ENCODE measurements at places on chromosomes 3 and 15.

DNA sequence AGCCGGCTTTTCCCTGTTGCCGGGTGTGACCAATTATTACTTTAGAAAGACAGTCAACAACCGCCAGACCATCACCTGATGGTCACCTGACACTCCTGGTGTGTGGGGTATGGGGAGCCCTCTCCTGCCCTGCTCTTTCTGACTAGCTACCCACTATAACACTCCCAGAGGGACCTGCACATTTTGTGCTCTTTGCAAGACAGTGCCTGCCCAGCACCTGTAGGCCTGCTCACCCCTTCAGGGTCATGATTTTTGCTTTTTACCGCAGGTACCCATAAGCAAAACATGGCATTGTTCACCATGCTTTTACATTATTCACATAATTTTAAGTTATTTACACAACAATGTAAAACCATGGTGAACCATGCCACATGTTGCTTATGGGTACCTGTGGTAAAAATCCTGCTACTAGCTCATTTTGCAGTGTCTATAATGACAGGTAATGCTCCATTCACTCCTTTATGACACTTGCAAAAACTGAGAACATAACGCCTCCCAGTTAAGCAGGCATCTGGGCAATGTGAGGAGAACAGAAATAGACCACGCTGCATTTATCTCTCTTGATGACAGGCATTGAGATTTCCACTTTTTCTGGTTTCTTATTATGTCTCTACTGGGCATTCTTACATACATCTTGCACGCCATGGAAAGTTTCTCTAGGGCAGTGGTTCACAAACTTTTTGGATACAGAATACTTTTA, 9.9 kb downstream of the CCRL2 start:
- no peak for DNase-seq

- no peak for DNase-seq
Observed at GRCh38 chr3:152365766-152366593, 97.3 kb downstream of the MBNL1 start.

DNA sequence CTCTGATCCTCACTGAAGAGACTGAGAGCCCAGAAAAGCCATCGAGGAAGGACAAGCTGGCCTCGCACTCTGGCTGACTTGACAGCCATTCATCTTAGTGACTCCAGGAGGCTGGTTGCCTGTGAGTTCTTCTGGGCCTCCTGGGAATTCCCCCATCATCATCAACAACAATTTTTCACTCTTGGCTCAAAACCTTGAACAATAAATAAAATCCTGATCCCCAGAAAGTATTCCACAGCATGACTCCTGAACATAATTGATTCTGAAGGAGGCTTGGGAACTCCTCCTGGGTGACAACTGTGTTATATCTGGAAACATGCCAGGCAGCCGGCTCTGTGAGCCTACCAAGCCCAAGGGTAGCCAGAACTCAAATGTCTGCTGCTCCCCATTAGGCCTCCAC, 188.6 kb downstream of the SHQ1 start:
- DNase-seq, result no peak

DNA sequence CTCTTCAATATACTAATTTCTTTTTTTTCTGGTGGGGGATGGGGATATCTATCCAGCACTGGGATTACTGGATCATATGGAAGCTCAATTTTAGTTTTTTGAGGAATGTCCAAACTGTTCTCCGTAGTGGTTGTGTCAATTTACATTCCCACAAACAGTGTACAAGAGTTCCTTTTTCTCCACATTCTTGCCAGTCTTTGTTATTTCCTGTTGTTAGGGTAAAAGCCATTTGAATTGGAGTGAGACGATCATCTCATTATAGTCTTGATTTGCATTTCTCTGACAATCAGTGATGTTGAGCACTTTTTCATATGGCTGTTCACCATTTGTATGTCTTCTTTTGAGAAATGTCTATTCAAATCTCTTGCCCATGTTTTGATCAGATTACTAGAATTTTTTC, 12.8 kb upstream of the WDR49 start:
- DNase-seq, result no peak

DNA sequence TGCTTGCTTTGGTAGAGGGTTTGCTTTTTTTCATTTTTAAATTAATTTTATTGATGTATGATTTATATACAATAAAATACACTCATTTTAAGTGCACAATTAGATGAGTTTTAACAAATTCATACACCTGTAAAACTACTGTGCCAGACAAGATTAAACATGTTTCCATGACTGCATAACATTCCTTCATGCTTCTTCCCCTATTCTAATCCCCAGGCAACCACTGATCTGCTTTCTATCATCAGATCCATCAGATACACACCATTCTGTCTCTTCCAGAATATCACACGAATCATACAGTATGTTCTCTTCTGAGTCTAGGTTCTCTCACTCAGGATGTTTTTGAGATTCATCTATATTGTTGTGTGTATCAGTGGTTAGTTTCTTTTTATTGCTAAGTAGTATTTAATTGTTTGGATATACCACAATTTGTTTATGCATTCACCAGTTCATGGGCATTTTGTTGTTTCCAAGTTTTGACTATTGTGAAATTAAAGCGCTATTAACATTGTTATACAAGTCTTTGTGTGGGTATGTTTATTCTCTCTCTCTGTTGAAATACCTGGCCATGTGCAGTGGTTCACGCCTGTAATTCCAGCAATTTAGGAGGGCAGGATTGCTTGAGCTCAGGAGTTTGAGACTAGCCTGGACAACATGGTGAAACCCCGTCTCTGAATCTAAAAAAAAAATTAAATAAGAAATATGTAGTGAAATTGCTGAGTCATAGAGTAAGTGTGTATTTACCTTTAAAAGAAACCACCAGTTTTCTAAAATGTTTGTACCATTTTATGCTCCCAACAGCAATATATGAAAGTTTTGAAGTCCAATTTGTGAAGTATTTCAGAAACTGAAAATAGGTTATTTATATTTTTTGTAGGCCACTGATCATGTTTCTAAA, 7.0 kb upstream of the TFG start:
- no peak for DNase-seq

- DNase-seq, result no peak
Observed at GRCh38 chr15:33009026-33009425, 185.5 kb downstream of the FMN1 start.

GRCh38 chr15:77097248-77097721, 26.4 kb upstream of the TSPAN3 start:
- DNase-seq, result no peak

DNA sequence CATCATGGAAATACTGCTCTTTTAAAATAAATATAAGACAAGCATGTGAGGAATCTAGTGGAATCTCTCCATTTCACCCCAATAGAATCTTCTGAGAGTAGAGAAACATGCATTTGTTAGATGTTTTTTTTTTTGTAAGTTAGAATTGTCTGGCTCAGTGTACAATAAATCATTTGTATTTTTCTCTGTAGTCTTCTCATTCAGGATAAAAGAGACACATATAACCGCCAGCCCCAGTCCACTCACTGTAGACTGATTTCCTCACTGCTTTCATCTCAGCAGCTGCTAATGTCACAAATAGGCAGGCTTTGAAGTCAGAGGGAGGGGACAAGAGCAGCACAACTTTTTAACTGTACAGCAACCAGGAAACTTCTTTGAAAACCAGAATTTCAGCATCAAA, 140.2 kb upstream of the RBMS3 start:
- no peak for DNase-seq

- DNase-seq, result no peak
Observed at GRCh38 chr3:44232407-44232806, 9.3 kb upstream of the TOPAZ1 start.

DNA sequence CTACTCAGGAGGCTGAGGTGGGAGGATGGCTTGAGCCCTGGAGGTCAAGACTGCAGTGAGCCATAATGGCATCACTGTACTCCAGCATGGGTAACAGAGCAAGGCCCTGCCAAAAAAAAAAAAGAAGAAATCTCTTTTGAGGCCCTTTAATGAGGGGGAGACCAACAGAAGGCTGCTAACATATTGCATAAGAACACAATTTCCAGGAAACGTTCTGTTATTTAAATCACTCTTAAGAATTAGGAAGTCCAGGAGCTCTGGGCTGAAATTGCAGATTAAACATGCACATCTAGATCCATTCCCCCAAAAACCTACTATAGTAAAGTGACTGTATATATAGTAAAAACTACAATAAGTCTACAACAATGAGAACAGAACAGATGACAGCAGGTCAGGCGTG, 16.1 kb upstream of the BLM start:
- no peak for DNase-seq

GRCh38 chr3:48268381-48268935, 27.6 kb downstream of the ZNF589 start:
- DNase-seq, result no peak

DNA sequence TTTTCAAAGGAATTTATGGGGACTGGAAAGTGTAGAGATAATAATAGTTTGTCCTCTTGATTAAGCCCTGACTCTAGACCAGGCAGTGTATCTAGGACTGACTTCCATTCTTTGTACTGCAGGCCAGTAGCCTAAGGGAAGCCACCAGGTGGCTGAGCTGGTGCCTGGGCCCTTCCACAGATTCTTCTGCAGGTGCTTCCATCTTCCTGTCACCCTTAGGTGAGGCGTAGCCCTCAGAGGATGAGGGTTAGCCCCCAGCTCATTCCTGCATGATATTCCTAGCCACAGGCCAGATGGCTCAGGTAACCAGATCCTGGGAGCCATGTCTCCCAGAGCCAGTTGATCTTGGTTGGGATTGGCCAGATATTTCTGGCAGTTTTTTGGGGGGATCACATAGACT, 169.0 kb upstream of the IL12A start:
- DNase-seq, result no peak

GRCh38 chr3:124246949-124247348, 255.0 kb upstream of the ROPN1 start:
- DNase-seq, result no peak

DNA sequence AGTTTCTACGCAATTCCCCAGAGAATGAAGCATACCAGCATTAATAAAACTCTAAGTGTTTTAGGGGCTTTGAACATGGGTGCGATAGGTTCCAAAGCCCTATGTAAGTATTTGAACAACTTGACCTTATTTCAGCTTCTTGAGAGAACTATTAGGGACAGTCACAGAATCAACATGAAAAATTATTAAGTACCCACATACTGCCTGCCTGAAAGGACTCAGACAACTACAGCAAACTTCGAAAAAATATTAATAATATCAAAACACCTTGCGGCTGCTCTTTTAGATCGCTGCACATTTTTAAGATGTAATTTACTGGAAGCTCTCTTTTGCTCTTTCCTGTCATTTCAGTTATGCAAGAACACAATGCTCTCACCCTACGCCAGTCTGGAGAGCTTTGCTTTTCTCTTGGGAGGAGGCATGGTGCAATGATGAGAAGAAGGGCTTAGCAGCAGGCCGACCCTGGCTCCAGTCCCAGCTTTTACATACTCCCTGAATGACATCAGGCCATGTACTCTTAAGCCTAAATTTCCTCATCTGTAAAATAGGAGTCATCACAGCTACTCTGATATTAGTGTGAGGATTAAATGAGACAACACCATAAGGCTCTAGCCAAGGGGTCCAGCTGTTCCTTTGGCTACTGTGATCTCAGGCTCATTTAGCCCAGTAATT, 640.7 kb downstream of the FHIT start:
- DNase-seq, result no peak

DNA sequence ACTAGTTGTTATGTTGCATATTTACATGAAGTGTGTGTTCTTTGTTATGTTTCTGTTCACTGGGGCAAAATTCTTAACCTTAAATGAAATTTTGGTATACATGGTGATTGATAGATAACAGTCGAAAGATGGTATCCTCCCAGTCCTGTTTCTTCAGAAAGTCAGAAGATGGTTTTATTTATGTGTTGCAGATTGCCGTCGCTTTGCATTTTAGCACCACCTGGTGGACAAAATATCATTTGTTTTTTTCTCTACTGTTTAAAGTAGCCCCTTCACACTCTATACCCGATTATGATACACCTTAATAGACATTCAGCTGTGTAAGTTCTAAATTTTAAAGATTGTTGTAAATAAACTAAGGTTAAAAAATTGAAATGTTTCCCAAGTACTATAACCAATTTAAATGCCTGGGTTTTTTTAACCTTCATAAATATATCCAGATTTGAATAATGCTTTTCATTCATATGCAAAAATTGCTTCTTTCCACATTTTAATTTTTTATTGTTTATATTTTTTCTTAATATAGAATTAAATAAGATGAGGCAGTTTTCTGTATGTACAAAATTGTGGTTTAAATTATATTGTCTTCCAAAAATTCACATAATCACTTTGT, 152.2 kb downstream of the ALCAM start:
- DNase-seq, result no peak

GRCh38 chr15:25059698-25060471, 105.1 kb downstream of the SNRPN start:
- no peak for DNase-seq

DNA sequence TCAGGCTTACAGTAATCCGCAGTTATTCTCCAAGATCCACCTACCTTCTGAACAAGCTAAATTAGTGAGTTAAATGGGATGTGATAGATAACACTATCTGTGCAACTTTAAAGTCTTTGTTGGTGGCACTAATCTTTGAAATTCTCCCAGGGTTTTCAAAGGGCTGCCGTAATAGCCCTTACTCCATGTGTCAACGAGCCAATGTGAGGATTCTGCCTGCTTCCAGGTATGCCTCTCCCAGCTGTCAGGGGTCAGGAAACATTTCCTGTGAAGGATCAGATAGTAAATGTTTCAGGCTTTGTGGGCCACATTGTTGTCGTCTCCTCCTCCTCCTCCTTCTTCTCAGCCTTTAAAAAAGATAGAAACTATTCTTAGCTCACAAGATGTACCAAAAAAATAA, 20.2 kb upstream of the SCN5A start:
- no peak for DNase-seq

DNA sequence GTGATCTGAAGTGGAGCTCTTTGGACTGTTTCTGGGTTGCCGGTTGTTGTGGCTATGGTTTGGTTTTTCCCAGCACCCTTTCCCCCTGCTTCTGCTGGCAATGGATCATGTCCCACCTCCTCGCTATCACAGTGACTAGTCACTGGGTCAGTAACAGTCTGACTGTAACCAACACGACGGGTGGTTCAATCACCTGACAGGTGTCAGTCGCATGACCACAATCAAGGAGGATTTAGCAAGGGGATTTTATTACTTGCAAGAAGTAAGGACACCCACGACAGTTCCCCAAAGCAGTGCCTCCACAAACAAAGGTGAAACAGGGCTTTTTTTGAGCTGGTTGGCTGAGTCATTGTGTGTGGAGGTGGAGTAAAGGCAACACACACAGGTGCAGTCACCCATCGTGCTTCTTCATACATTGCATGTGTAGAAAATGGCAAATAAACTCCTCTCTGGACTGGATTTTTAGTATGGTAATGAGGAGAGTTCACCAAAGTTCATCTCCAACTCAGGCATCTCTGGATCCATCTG, 58.8 kb upstream of the FAM3D start:
- DNase-seq, result no peak

GRCh38 chr15:64216196-64216595, 53.4 kb upstream of the PPIB start:
- DNase-seq, result no peak

- no peak for DNase-seq
Observed at GRCh38 chr3:58270485-58270884, 32.9 kb downstream of the ABHD6 start.

GRCh38 chr3:4976109-4976508, 3.1 kb upstream of the BHLHE40 start:
- DNase-seq, result no peak

- no peak for DNase-seq
Observed at GRCh38 chr15:98714922-98715321, 66.6 kb downstream of the IGF1R start.

Data from activated gamma-delta T cell (primary cell).